ENCODE measurements at places on chromosomes 16 and 17.

GRCh38 chr16:50202926-50203624 is 50.0 kb downstream of the TENT4B start:
- DNase-seq: no peak

GRCh38 chr17:83194186-83194561 is 114.8 kb downstream of the METRNL start:
- no peak for DNase-seq

- DNase-seq: no peak
These were observed 132.4 kb downstream of the ABCA8 start for GRCh38 chr17:68822719-68823289.

DNA sequence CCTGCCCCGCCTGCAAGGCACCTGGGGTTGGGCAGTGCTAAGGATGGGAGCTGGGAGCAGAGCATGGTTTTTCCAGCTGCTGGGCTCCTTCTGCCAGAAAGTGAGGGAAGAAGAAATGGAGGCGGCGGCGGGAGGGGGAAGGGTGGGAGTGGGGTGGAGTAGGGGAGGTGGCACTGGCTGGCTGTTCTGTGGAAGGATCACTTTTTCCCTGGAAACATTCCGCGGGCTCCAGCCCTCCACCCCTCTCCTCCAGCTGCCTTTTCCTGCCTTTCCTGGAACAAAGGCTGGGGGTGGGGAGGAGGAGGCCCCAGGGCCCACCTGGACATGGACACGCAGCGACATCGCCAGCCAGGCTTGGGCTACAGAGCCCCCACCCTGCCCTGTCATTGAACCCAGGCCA is 41.1 kb downstream of the CFAP20 start:
- DNase-seq: no peak

DNA sequence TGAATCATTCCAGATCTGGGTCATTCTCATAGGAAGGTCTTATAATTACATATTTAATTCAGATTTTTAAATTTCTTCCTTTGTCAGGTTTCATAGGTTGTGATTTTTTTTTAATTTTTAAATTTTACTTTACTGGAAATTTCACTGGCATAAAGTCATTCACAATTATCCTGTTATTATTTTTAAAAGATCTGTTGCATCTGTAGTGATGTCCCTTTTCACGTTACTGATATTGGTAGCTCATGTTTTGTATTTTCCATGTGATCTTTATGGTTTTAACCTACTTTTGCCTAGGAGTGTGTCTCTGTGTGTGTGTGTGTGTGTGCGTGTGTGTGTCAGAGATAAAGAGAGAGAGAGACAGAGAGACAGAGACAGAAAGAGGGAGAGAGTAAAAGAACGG is 216.6 kb upstream of the KCNJ16 start:
- DNase-seq: no peak

- DNase-seq: no peak
These were observed 296.6 kb downstream of the MAF start for GRCh38 chr16:79303959-79304387.

- no peak for DNase-seq
These were observed 2.3 kb upstream of the HOXB2 start for GRCh38 chr17:48546924-48547807.

DNA sequence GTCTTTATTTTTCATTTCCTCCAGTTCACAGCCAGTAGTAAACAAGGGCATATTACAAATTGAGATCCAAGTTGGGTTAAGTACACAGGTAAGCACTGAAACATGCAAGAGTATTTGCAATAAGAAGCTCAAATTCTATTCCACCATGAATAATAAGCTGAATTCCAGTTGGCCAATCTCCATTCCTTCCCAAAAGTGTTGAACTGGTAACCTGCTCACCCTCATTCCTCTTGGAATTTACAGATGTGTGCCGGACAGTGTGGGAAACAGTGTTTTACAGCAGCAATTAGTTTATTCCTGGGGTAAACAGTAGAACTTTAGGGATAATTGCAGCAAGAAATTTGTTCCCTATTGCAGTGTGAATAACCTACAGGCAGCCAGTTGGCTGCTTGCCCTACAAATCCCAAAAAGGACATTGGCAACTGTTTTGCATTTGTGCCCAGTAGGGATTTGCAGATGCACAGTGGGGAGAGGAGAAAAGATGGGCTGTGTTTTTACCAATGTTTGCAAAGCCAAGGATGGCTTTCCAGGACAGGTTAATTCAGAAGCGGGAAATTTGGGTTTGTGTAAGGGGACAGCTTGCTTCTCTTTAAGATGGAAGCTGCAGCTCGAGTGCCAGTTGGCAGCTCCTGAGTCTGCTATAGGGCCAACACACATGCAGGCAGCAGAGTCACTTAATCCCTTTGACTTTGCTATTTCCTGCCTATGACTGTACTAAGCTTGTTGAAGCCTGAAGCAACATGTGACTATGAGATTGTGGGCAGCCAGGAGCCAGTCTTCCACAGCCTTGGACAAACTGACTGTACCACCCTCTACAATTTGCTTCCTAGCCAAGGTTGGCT is 318.9 kb downstream of the MAP2K6 start:
- DNase-seq: no peak

- no peak for DNase-seq
These were observed 43.6 kb upstream of the MED9 start for GRCh38 chr17:17433000-17433703.

DNA sequence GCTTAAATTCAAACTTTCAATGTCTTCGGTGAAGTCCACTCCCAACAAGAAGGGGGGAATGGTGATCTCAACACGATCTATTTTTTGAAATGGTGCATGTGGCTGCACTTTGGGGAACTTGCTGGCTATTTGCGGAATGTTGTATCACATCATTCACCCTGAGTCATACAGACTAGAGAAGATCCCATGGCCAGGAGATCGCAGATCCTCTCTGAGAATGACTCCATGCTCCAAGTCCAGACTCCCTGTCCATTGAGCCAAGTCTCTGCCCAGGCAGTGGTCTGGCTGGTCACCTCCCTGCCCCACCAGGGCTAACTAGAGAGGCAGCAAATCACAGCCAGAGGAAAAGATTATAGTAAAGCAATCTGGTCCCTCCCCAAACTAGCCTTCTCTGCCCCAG is 120.6 kb downstream of the XYLT1 start:
- no peak for DNase-seq

DNA sequence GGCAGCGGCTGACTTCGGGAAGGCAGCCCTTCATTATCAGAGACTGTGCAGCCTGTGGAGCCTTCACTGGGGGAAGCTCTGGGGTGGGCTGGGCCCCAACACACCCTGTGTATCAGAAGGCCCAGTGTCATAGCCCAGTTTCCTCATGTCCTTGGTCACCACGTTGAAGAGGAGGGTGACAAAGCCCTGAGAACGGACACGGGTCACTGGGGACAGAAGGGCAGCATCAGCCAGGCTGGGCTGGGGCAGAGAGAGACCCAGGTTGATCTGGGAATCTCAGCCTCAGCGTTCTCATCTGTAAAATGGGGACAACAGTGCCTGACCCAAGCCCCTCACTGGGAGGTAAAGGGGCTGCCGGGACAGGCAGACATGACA is 19.3 kb downstream of the B9D1 start:
- DNase-seq: no peak

- DNase-seq: no peak
These were observed 4.2 kb downstream of the METRNL start for GRCh38 chr17:83083368-83084201.

- no peak for DNase-seq
These were observed 32.8 kb downstream of the GLG1 start for GRCh38 chr16:74574146-74574545.

- no peak for DNase-seq
These were observed 41.9 kb downstream of the ZFHX3 start for GRCh38 chr16:73006026-73006425.

- no peak for DNase-seq
These were observed 906.9 kb upstream of the SOX9 start for GRCh38 chr17:71213936-71214335.

DNA sequence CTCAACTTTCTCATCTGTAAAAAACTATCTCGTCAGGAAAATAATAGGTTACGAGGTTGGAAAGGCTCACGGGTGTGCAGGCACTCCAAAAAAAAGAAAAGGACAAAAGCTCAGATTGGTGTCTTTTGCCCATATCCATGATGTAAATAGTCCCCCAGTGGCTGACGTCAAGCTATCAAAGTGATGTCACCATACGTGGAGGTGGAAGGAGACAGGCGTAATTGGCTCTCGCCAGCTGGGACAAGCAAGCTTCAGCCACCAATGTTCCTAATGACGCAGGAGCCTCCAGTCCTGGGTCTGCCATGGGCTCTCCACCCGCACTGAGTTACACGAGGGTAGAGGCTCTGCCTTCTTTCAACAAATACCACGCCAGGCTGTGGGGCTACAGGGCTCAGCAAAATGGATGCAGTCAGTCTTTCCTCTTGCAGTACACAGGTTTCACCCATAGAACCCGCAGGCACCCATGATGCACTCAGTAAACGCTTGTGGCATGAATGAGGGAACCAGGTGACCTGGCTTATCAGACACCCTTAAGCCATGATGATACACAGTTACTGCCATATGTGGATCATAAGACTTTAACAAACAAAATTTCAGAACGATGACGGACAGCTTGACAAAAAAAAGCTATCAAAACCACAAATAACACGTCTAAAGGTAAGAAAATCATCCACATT is 50.5 kb downstream of the COTL1 start:
- DNase-seq: no peak

GRCh38 chr16:425740-426114 is 278 bp downstream of the RAB11FIP3 start:
- no peak for DNase-seq

DNA sequence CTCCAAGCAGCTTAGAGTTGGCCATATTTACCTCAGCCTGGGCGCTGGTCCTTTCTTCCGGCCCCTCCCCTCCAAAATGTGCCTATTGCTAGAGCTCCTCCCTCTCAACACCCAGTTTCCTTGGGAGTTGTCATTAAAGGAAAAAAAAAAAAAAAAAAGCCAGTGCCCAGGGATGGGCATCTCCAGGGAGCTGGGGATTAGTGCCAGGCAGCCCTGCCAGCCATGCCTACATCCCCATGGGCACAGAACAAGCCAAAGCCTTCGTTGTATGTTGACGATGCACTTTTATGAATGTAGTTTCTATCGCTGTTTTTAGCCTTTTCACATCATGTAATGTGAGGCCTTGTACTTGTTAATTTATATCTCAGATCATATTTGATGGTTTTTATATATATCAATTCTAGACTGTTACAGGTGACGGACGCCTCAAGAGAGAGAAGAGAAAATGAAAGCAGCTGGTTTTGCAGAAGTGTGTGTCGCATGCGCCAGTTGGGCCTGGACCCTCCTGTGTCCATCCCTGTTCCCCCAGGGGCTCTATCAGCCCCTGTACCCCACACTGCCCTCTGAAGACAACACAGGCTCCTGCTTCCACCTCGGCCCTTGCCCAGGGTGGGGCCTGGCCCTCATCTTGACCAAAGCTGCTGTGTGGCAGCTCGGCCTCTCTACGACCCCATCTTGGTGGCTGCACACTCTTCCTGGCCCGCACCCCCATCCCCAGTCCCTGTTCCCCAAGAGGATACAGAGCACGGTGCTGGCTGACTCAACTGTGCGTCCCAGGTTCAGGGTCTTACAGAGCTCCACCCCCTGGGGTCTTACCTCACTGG is 4.8 kb downstream of the LIMD2 start:
- no peak for DNase-seq

- DNase-seq: no peak
These were observed 981 bp downstream of the GLG1 start for GRCh38 chr16:74605746-74606520.

DNA sequence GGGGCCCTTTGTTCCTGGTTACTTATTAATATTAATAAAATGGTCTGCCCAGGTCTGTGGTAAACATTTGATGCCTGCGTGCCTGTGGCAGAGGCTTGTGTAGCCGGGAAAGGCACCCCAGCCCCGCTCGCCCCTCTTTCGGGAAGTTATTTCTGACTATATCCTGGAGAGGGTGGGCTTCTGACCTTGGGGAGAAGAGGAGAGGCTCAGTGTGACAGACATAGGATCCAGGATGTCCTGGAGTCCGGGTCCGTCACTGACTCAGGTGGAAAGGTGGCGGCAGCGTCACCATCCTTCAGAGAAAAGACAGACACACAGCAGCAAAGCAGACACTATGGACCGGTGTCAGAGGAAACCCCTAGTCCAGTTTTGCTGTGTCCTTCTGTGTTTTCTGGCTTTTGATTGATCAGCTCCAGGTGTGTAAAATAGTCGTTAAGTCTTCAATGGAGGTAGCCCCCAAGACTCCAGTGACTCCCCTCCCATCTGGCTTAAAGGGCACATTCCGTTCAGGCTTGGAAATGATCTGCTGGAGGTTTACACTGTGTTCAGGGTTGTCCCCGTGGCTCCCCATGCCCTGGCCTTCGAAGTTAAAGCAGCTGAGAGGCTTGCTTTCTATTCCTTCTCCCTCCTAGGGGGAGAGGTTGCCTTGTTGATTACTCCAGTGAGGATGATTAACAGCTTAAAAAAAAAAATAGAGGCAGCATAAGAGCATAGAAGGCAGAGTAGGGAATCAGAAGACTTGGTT is 81.6 kb downstream of the CCDC182 start:
- no peak for DNase-seq
